ENCODE measurements at places on chromosomes 2 and 18.

GRCh38 chr18:9722691-9723090, 14.6 kb downstream of the RAB31 start:
- no peak for DNase-seq

GRCh38 chr2:223465793-223466192, 136.4 kb downstream of the SCG2 start:
- DNase-seq = peak; percentile 79

DNA sequence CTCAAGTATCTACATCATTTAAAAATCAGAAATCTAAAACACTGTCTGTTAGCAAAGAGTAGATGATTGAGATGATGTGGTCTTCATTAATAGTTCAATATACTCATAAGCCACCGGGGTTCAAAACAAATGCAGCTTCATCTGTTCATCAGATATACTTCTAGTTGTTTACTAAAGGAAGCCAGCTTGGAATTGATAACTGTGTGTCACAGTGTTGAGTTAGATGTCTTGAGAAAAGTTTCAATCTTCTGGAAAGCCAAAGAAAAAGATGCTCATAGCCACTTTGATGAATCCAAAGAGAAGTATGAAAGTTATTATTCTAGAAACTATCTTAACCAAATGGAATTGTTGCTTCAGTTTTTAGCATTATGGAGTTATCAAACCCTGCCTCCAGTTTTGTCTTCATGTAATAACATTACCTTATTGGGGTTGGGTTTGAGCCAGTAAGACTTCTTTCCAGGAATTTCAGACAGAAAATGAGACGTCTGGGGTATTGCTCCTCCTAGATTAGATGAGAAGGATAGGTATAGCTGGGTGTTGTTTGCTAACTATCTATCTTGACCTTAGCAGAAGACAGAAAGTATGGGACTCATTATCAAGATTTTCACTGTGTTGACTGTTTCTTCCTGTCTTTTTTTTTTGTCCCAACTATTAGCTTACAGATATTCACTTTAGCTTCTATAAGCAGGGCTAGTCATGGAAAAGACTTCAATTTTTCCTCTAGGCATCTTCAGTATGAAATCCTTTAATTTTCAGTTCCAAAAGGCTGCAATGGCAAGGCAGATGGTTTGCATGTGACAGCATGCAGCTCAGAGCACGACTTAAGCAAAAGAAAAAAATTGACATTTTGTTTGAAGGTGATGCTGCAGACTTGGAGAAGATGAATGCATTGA, 66.5 kb downstream of the LNPK start:
- DNase-seq = no peak

DNA sequence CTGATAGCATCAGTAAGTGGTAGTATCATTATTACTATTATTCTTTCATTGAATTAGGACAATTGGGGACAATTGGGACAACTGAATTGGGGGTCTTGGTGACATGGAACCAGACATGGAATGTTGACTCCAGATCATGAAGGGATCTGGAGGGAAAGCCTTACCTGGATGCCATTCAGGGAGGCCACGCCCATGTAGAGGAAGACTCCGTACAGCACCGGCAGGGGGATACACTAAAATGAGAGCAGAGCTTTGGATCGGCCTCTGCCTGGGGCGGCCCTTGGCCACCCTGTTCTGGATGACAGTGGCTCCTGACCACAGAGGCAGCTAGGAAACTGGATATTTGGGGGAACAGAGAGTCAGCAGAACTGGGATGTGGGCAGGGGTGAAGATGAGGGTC, 29.2 kb downstream of the MTHFD2 start:
- no peak for DNase-seq

- DNase-seq = no peak
These were observed 59.1 kb downstream of the NETO1 start for GRCh38 chr18:72808680-72809079.

DNA sequence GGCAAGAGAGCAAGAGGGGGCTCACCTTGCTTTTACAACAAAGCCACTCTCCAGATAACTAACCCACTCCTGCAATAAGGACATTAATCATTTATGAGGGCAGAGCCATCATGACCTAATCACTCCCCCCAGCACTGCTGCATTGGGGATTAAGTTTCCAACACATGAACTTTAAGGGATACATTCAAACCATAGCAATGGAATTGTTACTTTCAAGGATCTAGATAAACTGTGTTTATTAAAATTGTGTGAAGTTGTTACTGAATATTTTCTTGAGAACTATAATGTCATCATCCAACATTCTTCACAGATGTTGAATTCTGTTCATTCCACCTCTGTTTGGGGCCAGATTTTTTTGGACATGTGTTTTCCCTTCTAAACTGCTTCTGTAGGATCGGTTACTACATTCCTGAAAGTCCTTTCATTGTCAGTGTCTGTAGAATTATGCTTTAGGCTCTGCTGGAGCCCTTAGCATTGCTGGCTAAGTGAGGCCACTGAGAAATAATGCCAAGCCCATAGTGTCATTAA, 50.4 kb downstream of the SPATS2L start:
- DNase-seq = no peak

- DNase-seq = no peak
These were observed 155.6 kb upstream of the MGAT5 start for GRCh38 chr2:134098321-134098720.

- DNase-seq = no peak
These were observed 69.3 kb upstream of the BZW1 start for GRCh38 chr2:200742426-200742825.

- no peak for DNase-seq
These were observed 91.6 kb downstream of the ASB1 start for GRCh38 chr2:238518172-238518820.

GRCh38 chr2:215405722-215406581, 29.9 kb downstream of the FN1 start:
- no peak for DNase-seq

GRCh38 chr2:72204156-72204785, 56.6 kb upstream of the CYP26B1 start:
- DNase-seq = no peak

DNA sequence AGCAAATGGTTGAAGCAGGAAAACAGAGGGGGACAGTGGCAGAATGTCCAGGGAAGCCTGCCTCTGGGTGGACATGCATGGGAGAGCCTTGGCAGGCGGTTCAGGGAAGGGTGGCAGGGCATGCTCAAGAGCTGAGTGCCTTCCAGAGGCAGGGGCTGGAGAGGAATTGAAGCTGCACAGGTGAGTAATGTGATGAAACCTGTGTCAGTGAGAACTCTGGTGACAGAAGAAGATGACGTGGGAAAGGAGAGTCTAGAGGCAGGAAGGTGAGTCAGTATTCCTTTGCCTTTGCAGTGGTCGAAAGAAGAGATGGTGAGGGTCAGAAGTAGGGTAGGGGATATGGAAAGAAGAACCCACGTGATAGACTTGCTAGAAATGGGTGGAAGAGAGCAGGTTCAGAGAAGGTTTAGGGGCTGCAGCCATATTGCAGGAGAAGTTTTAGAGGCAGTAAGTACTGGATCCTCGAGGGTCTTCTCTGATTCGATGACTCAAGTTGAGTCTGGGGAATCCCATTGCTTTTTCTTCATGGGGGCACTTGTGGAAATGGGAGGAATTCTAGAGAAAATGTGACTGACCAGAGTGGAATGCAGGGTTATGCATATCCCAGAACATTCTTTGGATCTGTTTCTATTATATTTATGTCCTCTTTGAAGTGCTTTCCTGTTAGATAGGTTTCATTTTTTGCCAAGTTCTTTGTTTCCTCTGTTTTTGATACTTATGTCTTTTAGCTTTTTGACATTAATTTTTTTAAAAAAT, 37.4 kb downstream of the TMEM87B start:
- DNase-seq = no peak

- no peak for DNase-seq
These were observed 55.4 kb downstream of the CWC22 start for GRCh38 chr2:179951680-179952079.

DNA sequence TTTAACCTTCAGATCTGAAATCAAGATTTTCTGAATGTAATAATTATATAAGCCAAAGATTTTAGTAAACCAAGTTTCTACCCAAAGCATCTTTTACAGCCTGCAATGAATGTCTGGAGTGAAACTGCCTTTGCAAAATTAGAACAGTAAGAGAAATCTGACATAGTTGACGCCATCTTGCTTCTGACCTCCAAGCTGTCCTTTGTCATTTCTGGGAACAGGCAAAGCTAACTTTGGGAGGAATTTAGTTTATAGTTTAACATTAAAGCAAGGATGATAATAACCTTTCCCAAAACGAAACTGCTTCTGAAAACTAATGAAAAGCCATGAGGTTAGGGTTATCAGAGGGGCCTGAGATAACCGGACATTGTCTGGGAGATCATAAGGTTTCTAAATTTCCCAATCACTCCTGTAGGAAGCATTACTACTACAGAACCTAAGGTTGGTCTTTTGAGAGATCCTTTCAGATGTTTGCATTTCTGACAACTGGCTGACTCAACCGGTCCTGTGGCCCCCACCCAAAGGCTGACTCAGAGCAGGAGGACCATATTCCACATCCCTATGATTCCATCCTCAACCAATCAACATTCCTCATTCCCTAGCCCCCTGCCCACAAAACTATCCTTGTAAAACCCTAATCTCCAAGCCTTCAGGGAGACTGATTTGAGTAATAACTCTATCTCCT, 124.5 kb downstream of the TMEM131 start:
- DNase-seq = no peak

DNA sequence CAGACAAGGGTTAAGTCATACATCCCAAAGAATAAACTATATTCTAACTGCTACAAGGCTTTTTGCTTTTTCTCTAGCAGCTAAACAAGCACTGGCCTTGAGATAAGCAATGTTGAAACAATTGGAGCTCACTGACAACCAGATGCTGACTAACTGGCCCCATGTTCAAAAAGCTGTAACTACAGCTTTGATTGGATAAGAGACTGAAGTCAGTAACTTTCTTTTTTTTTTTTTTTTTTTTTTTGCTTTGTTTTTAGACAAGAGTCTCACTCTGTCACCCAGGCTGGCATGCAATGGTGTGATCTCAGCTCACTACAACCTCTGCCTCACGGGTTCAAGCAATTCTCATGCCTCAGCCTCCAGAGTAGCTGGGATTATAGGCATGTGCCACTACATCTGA, 45.4 kb upstream of the TMEM163 start:
- no peak for DNase-seq

- DNase-seq = no peak
These were observed 135.5 kb downstream of the NAPG start for GRCh38 chr18:10661317-10661716.

GRCh38 chr18:59379772-59380522, 20.9 kb upstream of the LMAN1 start:
- DNase-seq = no peak

Data from left lung (tissue), 14 donors.